ENCODE measurements at places on chromosomes 3 and 15.

GRCh38 chr15:67145710-67146109 lies 80.3 kb downstream of the SMAD3 start:
- H3K4me3 ChIP-seq, result no peak overlapping the region
- no peaks in the 10 kb centered on the region for H3K4me1 ChIP-seq
- no peak for DNase-seq

GRCh38 chr15:47932261-47932660 lies 188.5 kb upstream of the SLC24A5 start:
- H3K27ac ChIP-seq, result no peak overlapping the region
- peaks cover 10% of the 10 kb centered on the region for H3K4me1 ChIP-seq
- H3K4me3 ChIP-seq, result no peak overlapping the region
- no peaks in the 10 kb centered on the region for H3K36me3 ChIP-seq
- H3K27me3 ChIP-seq, result no peaks in the 10 kb centered on the region

- no peak for DNase-seq
- H3K4me3 ChIP-seq, result no peak overlapping the region
- no peaks in the 10 kb centered on the region for H3K4me1 ChIP-seq
- no peak overlapping the region for H3K27ac ChIP-seq
- H3K36me3 ChIP-seq, result no peaks in the 10 kb centered on the region
Measured at GRCh38 chr3:16945330-16945729, 60.6 kb downstream of the PLCL2 start.

- H3K4me1 ChIP-seq, result no peaks in the 10 kb centered on the region
- H3K27me3 ChIP-seq, result no peaks in the 10 kb centered on the region
- no peaks in the 10 kb centered on the region for H3K36me3 ChIP-seq
- no peak for DNase-seq
- H3K4me3 ChIP-seq, result no peak overlapping the region
Measured at GRCh38 chr3:22593638-22594037, 609.5 kb upstream of the UBE2E2 start.

DNA sequence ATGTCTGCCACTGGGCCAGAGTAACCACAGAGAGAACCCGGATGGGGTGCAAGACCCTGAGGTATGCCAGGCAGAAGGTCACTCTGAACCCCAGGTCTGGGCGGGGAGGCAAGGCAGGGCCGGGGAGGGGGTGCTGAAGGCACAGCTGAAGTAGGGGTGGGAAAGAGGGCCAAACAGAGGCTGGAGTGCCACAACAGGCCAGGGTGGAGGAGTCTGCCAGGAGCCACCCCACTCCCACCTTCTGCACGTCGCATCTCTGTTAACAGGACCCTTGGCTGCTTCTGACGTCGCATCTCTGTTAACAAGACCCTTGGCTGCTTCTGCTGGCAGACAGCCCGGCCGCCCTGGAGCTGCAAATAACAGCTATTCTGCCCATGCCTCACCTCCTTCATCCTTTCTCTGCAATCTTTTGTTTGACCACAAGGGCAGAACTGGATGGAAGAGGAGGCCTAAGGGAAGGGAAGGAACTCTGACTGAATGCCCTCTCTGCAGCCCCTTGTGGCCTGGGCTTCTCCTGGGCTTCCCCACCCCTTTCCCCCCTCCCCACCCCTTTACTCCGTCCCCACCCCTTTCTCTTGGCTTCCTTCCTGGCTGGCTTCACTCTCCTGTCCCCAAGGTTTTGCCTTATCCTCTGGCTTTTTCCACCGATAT lies 20.6 kb upstream of the FBLN2 start:
- no peak for DNase-seq
- no peaks in the 10 kb centered on the region for H3K4me1 ChIP-seq
- H3K36me3 ChIP-seq, result no peaks in the 10 kb centered on the region

DNA sequence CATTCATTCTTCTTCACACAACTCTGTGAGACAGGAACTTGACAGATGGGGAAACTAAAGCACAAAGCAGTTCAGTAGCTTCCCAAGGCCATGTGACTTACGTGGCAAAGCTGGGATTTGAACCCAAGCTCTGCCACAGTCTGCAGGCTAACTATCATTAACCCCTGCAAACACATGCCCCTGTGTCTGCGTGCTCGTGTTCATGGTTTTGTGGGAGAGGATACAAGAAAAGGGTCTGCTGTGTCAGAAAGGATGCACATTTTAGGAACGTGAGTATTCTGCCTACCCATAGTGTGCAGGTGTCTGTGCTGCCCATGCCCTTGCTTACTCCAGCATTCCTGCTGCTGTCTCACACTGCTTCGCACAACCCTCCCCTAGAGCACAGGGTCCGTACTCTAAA lies 137.0 kb downstream of the CHDH start:
- H3K27me3 ChIP-seq, result no peaks in the 10 kb centered on the region
- peaks cover 20% of the 10 kb centered on the region for H3K4me1 ChIP-seq
- H3K36me3 ChIP-seq, result no peaks in the 10 kb centered on the region
- DNase-seq, result no peak

- DNase-seq, result peak; percentile 99
- H3K27me3 ChIP-seq, result no peaks in the 10 kb centered on the region
- H3K4me3 ChIP-seq, result no peak overlapping the region
- H3K4me1 ChIP-seq, result peaks cover 5% of the 10 kb centered on the region
- H3K36me3 ChIP-seq, result no peaks in the 10 kb centered on the region
Measured at GRCh38 chr3:195914648-195915473, 6.5 kb upstream of the TNK2 start.
